ENCODE measurements at places on chromosomes 7 and 10.

GRCh38 chr10:48439581-48440041, 133.1 kb downstream of the MAPK8 start:
- DNase-seq: no peak

GRCh38 chr7:139842401-139843210, 13.5 kb downstream of the TBXAS1 start:
- no peak for DNase-seq

DNA sequence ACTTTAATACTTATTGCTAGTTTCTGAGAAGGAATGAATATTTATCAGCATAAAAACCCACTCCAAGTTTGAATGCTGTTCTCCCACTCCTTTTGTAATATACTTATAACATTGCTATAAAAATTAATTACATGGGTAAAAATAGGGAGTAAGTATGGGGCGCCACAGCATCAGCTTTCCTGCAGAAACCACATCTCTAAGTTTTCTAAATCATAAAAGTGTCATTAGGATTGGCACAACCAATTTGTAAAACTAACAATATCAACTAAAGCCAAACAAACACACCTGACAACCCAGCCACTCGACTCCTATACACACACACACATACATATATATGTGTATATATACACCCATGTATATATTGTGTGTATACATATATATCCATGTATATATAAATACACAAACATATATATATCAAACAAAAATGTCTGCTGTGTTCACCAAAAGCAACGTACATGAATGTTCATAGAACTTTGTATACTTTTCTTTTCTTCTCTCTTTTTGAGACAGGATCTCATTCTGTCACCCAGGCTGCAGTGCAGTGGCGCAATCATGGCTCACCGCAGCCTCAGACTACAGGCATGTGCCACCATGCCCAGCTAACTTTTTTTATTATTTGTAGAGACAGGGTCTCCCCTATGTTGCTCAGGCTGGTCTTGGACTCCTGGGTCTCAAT, 14.8 kb upstream of the LRRC17 start:
- no peak for DNase-seq

GRCh38 chr10:111593578-111593977, 516.7 kb downstream of the ADRA2A start:
- no peak for DNase-seq

- DNase-seq: no peak
Measured at GRCh38 chr7:7157887-7158271, 24.5 kb upstream of the C1GALT1 start.

DNA sequence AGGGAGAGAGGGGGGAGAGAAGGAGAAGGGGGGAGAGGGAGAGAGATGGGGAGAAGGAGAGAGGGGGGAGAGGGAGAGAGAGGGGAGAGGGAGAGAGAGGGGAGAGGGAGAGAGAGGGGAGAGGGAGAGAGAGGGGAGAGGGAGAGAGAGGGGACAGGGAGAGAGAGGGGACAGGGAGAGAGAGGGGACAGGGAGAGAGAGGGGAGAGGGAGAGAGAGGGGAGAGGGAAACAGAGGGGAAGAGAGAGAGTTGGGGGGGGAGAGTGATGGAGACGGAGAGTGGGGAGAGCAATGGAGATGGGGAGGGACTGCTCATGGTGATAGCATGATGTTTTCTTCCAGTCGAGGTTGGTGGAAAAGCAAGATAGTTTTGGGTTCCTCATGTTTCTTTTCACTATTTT, 172.4 kb downstream of the DNAJB6 start:
- no peak for DNase-seq

DNA sequence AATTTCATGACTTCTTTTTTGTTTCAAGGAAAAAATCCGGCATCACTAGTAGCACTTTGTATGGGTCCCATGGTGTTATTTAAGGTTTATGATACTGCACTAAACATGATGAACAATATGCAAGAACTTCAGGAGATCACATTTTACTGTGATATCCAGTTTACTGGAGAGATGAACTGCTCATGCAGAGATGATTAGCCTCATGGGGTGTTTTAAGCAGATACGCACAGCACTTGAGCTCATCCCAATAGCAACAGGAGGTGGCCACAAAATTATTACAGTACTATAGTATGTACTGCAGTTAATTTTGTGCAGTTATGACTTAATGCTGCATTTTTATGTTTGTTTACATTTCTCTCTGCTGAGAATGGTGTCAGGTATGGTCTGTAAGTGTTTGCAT, 303.7 kb upstream of the PCDH15 start:
- DNase-seq: no peak

GRCh38 chr7:123901101-123901500, 23.9 kb upstream of the SPAM1 start:
- DNase-seq: no peak

DNA sequence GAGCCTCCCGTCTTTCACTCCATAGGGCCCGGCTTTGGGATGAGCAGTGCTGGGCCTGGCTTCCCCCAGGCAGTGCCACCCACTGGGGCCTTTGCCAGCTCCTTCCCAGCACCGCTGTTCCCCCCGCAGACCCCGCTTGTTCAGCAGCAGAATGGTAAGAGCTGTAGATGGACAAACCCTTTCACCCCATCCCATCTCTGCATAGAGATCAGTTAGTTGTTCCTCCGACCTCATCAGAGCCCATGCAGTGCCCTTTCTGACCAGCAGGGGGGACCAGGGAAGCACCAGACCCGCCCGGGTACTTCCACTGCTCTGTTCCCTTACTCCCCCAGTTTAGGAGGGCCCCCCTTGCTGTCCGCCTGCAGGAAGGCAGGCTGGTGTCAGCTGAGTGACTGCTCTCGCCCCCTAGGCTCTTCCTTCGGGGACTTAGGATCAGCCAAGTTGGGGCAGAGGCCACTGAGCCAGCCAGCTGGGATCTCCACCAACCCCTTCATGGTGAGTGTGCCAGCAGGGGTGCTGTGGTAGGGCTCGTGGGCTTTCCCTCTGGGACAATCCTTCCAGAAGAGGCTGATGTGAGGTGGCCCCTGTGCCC, 9.8 kb downstream of the SAP25 start:
- no peak for DNase-seq

GRCh38 chr7:80334908-80335307, 177.0 kb downstream of the GNAT3 start:
- DNase-seq: no peak

- DNase-seq: no peak
Measured at GRCh38 chr10:88113232-88113631, 249.8 kb downstream of the PTEN start.

- no peak for DNase-seq
Measured at GRCh38 chr10:54484186-54484585, 316.8 kb downstream of the PCDH15 start.

DNA sequence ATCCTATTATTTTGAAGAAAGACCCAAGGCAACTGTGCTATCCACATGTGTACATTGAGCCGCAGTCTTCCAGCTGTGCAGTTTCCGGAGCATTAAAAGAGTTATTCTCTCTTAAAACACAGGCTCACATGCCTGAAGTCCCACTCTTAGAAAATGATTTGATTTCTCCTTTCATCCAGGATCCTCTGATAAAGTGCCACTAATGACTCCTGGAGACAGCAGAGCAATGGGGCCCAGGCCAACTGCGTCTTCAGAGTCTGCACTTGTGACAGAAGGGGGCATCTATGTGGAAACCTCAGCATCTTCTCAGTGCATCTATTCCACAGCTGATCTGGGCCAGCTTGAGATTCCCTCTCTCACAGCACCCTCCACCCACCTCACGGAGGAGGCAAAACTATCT, 482.1 kb upstream of the AKR1E2 start:
- no peak for DNase-seq

DNA sequence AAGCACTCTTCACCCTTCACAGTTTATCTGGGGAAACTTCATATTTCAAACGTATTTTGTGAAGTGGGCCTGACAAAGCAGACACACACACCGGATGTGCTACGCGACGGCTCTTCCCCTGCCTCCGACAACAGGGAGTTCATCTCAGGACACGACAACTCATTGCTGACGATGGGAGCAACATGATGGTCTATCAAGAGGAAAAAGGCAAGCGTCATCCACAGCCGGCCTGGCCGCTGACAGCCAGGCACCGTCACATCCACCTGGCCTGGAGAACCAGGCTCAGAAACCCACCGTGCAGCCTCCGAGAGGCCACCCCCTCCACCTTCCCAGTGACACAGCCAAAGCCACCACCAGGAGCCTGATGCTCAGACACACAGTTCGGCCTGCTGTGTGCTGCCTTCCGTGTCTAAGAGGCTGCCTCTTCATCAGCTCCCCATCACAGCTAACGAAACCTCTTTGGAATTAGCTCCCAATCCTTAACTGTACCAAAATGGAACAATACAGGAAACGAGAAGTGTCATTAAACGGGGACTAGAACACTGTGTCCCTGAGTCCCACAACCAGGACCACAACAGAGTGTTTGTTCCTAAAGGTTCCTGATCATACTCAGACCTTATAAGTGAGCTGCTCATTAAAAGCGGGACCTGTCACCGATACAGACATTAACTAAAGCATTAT, 76.7 kb downstream of the SFMBT2 start:
- DNase-seq: no peak

DNA sequence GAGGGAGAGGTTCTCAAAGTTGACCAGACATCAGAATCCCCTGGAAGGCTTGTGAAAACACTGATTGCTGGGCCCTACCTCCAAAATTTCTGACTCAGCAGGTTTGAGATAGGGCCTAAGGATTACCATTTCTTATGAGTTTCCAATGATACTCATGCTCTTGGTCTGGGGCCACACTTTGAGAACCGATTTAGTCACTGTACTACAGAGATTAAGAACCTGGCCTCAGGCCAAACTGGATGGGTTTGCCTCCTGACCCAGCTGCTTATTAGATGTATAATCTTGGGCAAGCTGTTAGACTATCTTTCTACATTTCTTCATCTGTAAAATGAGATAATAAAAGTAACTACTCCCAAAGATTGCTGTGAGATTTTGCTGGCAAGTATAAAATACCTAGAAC, 77.1 kb upstream of the SCIN start:
- no peak for DNase-seq

DNA sequence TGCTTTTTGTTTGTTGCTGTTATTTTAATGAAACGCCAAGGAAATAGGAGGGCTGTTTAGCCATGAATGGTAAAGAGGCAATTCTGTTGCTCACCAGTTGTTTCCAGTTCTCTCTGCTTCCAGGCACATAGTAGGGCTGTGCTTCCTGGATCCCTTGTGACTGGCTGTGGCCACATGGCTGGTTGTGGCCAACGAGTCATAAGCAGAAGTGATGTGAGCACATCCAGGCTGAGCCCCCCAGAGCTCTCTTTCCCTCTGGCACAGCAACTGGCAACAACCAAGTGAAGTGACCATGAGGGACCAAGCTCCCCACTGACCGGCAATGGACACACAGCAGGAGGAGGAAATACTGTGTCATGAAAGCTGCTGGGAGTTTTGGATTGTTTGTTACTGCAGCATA, 10.3 kb downstream of the GRID1 start:
- DNase-seq: no peak

Measured in stimulated activated CD8-positive, alpha-beta memory T cell treated with anti-CD3 and anti-CD28 coated beads, Interleukin-7, amount 100 ng/mL, for 48 hours (primary cell).